Activated CD8-positive, alpha-beta memory T cell treated with anti-CD3 and anti-CD28 coated beads, Interleukin-2, amount 50 U/mL, for 48 hours (primary cell): ENCODE measurements at places on chromosomes 7 and 10.

DNA sequence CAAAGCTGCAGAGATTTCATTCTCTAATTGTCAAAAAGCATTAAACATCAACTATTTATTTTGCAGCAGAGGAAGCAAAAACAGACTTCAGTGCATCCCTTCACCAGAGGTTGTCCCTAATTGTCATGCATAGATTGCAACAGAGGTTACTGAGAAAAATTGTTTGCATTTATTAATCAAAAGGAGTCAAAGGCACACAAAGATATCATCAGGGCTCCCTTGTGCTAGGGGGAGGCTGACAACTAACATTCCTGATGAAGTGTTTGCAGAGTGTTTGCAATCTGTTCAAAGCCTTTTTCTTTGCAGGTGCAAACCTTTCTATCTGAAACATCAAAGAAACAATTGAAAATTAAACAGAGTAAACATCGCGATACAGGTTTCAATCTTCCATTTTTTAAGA lies 227.5 kb downstream of the TEX36 start:
- DNase-seq: no peak

DNA sequence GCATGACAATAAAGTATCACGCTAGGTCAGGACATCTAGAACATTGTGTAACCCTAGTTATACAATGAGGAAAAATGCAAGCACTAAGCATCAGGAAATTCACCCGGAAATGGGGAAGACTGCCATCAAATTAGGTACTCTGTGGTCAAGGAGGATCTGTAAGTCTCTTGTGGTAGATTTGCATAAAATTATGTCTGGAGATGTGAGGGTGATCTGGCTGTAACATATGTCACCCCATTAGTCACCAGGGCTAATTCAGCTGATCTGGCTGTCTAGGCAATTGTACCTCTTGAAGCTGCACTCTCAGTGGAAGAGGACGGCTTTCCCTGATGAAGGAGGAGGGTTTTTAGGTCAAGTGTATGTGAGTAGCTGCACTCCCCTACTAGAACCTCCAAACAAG lies 14.8 kb downstream of the AKR1D1 start:
- DNase-seq: no peak

GRCh38 chr7:74178632-74179031 lies 4.5 kb downstream of the EIF4H start:
- DNase-seq: no peak

- DNase-seq: no peak
Observed at GRCh38 chr7:1757601-1758000, 87.5 kb downstream of the ELFN1 start.

DNA sequence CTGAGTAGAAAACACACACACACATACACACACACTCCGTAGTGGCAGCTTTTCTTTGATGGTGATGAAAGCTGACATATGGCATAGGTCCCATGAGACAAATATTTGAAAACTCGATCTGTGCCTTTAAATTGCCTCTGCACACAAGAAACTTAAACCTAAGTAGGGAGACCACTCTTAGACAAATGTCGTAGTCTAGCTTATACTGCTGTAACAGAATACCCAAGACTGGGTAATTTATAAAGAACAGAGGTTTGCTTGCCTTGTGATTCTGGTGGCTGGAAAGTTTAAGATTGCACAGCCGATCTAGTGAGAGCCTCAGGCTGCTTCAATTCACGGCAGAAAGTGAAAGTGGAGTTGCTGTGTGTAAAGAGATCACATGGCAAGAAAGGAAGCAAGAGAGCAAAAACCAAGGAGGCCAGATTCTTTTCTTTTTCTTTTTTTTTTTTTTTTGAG lies 489.4 kb upstream of the SORCS1 start:
- no peak for DNase-seq

- no peak for DNase-seq
Observed at GRCh38 chr7:31663072-31663471, 23.9 kb upstream of the PPP1R17 start.

DNA sequence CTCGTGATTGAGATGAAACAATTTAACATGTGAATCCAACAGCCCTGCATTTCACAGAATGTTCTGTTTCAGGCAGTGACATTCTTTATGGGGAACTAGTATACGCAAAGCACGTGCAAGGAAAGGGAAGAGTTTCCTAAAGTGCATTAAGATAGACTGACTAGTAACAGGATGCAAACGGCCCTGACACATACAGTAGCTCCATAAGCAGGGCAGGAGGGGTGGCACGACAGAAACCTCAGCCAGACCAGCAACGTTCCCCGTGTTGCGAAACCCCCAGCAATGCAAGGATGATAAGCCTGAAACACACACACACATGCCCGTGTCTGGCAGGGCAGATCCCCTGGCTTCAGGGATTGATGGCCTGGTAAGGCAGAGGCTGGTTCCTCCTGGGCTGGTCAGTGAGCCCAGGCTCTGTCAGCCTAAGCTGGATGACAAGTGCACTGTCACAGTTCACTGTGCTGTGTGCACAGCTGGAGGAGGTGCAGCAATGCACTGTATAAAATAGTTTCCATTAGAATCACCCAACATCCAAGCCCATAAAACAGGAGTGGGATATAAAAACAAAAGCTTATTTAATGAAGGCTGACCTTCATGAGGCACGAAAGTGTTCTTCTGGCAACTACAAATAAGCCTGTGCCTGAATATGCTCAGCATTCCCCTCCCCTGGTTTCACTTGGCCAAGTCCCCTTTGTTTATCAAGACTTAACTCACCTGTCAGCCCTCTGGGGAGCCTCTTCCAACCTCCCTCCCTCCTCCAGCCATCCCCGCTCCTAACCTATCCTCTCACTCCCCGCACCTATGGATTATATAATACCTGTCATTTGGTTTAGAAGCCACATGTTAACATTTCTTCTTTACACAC lies 88.8 kb downstream of the GSAP start:
- DNase-seq: no peak

- DNase-seq: no peak
Observed at GRCh38 chr7:141640239-141640840, 61.6 kb downstream of the DENND11 start.

DNA sequence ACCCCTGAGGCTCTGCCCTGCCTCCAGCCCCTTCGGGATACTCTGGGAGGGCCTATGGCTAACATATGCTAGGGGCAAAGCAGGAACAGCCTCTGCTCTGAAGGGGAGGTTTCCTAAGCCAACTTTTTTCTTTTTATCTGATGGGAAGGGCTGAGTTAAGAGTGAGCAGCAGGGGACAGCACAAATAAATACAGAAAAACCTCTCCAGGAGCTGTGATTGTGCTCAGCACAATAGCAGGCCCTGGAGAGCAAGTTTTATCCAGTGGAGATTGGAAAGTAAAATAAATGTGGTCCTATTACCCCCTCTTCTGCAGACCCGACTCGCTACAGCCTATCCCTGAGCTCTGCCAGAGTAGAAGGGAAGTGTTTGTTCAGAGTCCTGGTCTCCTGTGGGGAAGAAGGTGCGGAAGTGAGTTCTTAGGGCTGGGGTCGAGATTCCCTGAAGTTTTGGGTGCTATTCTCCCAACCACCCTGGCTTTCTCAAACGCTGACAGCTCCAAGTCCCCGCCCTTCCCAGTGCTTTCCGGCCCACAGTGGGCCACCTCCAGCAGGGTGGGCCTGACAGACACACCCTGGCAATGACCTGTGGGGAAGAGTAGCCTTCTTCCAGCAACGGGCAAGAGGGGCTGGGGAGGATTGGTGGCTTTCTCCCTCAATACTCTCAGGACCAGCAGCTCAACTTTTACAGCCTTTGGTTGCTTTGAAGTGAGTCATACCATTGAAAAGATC lies 23.0 kb upstream of the AFAP1L2 start:
- no peak for DNase-seq

DNA sequence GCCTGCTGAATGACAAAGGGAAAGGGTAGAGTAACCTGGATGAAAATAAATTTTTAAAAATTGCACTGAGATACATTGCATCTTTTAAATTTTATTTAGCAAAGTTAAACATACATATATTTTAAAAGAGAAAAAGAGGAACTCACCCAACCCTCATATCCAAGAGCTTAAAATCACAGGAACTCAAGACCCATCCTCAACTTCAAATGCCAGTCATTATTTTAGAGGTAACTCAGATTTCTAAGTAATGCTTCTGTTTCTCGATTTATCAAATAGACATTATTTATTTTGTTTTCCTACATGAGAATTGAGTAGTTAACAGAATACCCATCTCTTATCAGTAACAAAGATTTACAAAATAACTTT lies 32.4 kb upstream of the KMT2E start:
- no peak for DNase-seq

DNA sequence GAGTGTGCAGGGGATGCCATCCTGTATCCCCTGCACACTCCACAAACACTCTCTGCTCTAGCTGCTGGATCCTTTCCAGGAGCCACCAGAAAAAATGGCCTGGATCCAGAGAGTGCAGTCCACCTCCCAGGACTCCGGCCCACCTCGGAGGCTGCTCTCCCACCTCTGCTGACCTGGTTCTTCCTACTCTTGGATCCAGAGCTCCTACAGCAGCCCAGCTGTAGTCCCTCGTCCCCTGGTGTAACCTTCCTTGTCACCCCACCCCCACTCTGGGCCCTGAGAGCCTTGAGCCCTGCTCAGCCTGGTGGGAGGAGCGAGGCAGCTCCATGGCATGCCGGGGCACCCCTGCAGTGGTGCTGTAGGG lies 54.4 kb downstream of the GOLGA7B start:
- DNase-seq: no peak

GRCh38 chr7:131581241-131582051 lies 25.0 kb upstream of the PODXL start:
- DNase-seq: no peak

DNA sequence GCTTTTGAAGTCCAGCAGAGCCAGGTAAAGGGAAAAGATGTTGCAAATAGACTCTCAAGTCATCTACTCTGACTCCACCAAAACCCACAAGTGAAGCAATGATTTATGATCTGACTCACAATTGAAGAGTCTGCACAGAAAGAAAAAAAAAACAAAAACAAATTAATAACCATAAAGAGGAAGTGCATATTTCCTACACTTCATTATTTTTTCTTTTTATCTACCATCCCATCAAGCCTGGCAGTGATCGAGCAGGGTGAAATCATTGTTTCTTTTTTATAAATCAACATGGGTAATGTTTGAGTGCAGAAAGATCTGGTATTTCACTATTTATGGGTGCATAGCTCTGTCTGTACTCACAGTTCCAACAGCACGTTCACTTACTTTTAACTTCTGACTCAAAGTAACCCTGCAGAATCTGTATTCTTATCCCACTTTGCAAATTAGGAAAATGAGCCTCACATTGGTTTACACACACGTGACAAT lies 829.0 kb downstream of the TNS3 start:
- no peak for DNase-seq

DNA sequence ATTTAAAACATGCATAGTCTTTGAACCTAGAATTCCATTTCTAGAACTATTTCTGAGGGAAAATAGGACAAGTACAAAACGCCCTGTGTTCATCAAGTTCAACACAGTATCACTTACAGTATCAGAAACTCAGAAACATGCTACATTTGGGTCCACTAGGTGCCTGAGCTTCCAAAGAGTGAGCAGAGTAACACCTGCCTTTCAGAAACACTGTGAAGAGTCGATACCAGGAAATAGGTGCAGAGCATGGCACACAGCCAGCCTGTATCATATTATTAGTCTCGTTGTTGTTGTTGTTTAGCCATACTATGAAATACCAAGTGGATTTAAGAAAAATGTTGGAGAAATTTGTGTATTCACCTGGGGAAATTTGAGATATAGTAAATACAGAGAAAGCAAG lies 392.1 kb upstream of the MGMT start:
- DNase-seq: no peak

DNA sequence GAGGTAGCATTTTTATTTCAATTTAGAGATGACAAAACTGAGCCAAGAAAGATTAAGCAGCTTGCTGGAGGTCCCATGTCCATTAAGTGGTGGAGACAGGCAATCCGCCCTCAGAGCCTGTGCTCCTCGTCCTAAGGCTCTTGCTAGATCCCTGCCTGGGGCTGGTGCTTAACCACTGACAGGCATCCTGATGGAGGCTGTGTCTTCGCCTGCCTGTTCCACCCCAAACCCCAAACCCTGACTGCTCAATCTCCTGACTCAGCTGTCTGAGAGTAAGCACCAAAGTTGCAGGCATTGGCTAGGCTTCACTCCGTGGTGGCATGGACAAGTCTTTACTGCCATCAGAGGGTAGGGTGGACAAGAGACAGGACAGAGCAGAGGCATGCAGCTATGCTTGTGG lies 209.4 kb downstream of the POU6F2 start:
- no peak for DNase-seq

- DNase-seq: no peak
Observed at GRCh38 chr7:31078363-31078990, 26.4 kb downstream of the ADCYAP1R1 start.

DNA sequence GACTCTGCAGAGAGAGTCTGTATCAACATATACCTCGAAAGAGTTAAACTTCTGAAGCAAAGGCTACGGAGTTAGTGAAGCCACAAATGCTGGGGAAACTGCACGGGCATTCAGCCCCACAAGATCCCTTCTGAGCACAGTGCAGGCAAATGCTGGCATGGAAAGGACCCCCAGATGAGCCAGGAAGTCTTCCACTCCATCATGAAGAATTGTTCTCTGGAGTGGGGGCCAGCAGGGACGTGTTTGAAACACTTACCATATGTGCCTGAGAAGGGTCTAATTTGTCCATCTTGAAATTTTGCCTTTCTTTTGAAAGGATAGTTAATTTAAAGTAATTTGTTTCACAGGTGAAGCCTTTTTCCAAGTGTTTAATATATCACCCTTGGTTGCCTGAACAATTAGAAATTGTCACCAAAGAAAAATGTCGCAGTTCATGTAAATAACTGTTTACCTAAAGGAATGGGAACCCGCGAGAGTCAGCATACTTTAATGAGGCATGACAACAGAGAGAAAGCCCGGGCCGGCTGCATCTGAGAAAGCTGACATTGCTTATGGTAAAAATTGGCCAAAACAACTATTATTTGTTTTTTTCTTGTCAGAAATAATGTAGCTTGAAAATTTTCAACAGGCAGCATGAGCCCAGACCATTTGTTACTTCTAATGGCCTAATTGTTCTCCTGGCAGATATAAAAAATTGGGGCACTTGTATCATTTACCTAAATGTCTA lies 287.6 kb upstream of the MGMT start:
- DNase-seq: no peak

GRCh38 chr10:98316170-98316569 lies 48.2 kb upstream of the LOXL4 start:
- no peak for DNase-seq

DNA sequence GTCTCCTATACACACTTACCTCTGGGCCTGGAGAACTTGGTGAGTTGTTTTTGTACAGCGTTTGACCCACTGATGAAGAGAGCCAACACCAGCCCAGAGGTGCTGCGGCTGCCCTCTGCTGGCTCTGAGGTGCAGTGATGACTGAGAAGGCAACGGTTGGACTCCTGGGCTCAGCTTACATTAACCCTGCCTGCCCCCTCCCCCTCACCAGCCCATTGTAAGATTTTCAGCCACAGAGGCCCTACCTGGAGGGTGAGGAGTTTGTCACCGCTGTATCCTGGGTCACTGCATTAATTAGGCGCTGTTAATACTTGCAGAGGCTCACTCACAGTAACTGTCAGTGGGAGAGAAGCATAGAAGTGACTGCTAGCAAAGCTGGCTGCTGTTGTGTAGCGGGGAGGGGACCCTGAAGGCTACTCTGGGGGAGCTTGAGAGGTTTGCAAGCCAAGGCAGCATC lies 19.0 kb upstream of the ANKRD2 start:
- DNase-seq: peak; percentile 75

- DNase-seq: no peak
Observed at GRCh38 chr7:120998520-120998919, 10.0 kb downstream of the CPED1 start.
